ENCODE measurements at places on chromosomes 3 and 15.

- no peak for DNase-seq
Measured at GRCh38 chr3:23797491-23797890, 8.3 kb upstream of the UBE2E1 start.

DNA sequence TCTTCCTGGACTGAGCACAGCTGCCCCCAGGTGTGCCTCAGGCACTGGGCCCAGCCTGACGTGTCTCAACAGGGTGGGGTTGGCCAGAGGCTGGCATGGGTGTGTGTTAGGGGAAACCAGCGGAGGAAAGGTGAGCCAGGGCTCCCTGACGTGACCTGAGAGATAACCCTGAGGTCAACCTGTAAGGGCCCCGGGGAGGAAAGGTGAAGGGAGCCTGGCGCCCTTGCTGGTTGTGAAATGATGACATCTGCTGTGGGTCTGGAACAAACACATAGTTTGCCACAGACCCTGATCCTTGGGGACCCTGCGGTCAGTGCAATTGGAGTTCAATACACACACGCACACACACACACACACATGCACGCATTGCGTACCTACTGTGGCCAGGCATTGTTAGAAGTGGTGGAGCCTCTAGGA, 100.2 kb upstream of the TLE3 start:
- peak; percentile 53 for DNase-seq

- no peak for DNase-seq
Measured at GRCh38 chr3:36824443-36824842, 60.1 kb upstream of the DCLK3 start.

GRCh38 chr15:77858792-77859490, 218.6 kb downstream of the TBC1D2B start:
- peak; percentile 42 for DNase-seq

DNA sequence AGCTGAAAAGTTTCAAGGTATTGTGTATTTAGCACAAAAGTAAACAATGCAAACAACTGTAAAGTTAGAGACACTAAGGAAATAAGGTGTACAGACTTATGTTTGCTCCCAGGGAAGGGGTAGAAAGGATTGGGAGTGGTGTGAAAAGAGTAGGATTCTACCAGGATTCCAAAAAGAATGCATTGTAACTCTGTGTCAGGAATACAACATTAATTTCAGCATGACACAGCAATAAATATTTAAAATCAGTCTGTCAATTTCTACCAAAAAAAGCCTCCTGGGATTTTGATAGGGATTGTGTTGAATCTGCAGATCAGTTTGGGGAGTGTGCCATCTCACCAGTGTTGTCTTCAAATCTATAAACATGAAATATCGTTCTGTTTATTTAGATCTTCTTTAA, 73.4 kb downstream of the LRRC28 start:
- DNase-seq: no peak

- no peak for DNase-seq
Measured at GRCh38 chr3:8480699-8481098, 20.9 kb upstream of the LMCD1 start.

- no peak for DNase-seq
Measured at GRCh38 chr3:149958171-149958796, 12.4 kb downstream of the PFN2 start.

DNA sequence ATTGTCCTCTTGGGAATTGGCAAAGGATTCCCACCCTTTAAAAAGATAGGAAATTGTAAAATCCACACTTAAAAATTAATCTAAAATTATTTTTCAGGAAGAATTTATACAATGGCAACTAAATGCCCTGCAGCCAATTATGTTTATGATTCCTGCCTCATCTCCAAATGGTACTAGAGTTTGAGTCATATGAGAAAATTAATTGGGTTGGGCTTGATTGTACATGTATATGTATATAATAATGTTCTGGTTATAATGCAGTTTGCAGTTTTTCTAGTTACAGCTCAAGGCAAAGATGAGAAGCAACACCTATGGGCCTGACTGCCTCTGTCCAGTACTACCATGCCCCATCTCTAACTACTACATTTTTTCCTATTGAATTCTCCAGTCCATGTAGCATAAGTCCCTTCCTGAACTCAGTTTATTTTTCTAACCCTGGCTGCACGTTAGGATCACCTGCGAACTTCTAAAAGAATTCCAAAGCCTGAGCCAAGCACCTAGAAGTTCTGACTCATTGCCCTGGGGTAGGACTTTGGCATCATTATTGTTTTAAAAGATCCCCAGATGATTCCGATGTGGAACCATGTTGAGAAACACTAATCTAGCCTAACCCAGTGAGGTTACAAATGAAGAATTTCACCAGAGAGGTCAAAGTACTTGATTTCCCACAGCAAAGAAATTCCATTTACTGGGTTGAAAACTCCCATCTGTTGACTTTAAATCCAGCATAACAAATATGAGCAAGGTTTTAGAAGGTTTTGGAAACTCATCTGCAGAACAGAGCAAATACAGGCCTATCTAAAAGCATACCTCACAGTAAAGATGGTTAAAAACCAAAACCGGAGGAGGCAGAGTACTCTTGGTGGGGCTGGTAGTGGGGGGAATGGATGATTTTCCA, 19.4 kb downstream of the TGFBR2 start:
- no peak for DNase-seq

DNA sequence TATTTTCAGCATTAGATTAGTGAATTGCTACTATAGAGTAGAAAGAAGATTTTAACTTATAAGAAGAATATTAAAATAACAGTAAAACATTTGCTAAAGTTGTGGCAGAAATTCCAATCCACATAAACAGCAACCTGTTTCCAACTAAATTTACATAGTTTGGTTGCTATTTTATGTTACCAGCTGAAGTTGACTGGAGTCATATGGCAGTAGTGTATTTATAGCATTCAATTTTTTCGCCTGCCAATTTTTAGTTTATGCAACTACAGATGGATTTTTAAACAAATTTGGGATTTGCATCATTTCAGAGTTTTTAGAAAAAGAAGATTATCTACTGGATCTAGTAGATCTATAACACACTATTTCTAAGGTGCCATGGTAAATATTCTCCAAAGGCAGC, 332.5 kb upstream of the BCHE start:
- no peak for DNase-seq

DNA sequence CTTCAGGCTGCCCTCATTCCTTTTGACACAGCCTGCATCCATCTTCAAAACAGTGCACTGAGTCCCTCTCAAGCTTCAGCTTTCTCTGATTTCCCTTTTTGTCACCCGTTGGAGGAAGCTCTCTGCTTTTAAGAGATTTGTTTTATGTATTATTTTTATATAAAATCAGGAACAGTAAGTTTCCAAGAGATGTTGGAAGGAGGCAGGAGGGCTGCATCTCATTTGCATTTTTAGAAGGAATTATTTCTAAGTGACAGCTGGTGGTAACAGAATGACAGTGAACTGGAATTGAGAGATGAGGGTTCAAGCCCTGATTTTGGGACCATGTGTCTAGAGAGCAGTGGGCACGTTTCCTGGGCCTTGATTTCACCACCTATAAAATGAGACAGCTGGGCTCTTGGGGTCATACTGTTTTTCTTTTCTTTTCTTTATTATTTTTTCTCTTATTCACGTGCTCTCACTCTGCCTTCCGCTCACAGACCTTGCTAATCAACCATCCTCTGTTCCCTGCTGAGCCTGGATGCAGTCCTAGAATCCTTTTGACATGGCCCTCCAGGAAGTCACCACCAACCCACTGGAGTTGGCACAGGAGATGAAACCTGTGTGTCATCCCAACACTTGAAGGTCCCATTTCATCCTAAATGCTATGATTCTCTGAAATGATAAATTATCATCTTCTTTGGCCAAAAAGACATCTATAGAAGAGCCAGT, 148.6 kb downstream of the CACNA2D3 start:
- no peak for DNase-seq
